ENCODE measurements at places on chromosomes 1 and 21.

GRCh38 chr21:36079010-36079649 is 9.3 kb downstream of the CBR1 start:
- no peak for DNase-seq

DNA sequence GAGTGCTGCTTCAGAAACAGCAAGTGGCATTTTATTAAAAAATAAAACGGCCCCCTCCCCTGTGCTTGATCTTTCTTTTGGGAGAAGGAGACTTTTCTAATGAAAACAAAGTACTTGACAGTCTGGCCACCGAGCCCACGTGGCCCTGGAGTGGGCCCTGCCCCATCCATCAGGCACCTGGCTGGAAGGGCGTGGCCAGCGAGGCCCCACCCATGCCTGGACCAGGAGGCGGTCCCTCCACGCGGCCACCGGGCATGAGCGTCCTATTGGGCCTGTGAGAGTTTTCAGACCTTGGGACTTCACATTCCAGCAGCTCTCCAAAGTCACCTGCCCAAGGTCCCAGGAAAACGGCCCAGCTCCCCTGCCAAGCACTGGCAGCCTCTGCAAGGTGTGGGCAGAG is 144.7 kb downstream of the CASZ1 start:
- DNase-seq: no peak

DNA sequence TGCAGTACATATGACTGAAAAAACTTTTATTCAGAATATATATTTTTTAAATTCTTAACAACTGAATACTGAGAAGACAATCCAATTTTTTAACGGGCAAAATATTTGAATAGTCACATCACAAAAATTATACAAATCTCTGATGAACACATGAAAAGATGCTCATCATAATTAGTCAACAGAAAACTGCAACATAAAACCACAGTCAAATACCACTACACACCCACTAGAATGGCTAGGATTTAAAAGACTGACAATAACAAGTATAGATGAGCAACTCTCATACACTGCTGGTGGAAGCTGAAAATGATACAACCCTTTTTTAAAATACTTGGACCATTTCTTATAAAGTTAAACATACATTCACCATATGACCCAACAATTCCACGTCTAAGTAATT is 87.7 kb upstream of the TNFSF4 start:
- no peak for DNase-seq

DNA sequence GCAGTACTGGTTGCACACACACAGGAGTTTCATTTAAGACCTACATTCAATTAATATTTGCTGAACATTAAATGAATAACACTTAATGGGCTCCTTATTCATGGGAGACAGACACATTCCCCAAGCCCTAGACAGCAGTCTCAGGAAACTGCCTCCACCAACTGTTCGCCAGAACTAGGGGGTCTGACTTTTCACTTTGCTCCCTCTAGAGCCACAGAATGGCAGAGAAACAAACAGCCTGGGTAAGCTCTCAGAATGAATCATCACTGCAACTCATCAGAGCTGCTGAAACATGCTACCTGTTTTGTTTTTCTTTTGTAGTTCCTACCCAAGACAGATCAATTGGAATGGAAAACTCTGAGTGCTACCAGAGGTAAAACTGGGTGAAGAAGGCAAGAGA is 31.7 kb downstream of the ELK4 start:
- DNase-seq: no peak

Measured in NCI-H1105 (cell line).